ENCODE measurements at places on chromosomes 1 and 21.

GRCh38 chr1:41242342-41243078 is 404 bp upstream of the SCMH1 start:
- DNase-seq: no peak

- DNase-seq: no peak
Measured at GRCh38 chr1:8095584-8095983, 69.5 kb upstream of the ERRFI1 start.

DNA sequence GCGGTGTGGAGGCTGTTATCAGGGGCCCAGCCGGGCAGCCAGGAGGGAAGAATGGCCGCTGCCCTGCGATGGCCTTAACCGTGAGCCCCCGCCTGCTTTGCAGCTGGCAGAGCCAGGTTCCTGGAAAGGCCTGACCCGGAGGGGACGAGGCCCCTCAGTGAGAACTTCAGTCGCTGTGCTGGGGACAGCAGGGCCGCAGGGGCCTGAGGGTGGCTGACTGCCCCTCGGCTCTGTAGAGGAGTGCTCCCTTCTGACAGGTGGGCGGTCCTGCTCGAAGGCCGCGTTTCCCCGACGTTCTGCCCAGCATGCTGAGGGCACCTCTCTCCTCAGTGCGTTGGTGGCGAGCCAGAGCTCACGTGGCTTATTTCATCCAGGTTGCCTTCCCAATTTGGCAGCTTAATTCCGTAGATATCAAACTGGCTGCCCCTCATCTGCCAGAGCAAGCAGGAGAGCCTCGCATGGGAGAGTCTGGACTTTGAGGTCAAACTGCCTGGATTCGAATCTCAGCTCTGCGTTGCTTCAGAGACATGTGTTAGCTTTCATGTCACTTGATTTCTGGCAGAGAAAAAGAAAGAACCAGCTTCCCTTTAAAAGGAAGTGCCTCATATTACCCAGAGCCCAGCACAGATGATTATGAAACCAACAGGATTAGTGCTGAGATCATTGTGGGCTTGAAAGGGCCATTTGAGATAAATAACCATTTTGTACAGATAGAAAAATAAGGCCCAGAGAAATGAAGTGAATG is 239.8 kb downstream of the SDCCAG8 start:
- DNase-seq: peak; percentile 64

DNA sequence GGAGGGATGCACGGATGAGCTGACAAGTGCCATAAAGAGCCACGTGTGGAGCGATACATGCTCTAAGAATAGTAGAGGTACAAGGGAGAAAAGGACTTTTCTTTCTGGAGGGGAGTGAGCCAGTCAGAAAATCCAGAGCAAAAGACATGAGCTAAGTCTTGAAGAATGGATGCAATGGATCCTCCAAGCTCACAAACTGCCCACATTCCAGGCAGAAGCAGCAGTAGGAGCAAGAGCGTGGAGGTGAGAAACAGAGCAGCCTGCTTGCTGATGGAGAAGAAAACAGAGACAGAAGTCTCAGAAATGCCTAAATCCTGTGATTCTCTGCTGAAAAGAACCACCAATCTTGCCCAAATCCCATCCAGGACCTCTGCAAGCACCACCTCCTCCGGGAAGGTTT is 78.2 kb upstream of the RALGPS2 start:
- DNase-seq: no peak

DNA sequence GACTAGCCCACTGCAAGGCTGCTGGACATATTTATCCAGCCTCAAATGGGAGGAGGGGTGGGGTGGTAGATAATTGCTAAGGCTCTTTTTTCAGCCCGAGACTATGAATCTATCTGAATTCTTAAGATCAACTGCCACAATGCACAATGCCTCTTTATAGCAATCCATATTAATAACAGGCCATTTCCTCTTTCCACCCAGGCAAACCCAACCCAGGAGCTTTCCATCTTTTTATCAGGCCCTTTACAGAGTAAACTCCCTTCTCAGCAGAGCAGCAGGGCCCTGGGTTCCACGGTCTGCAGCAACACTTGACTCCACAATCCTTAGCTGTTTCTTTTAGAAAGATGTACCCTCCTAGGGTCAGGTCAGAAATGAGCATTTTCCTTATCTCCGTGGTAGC is 806 bp downstream of the DDOST start:
- no peak for DNase-seq

DNA sequence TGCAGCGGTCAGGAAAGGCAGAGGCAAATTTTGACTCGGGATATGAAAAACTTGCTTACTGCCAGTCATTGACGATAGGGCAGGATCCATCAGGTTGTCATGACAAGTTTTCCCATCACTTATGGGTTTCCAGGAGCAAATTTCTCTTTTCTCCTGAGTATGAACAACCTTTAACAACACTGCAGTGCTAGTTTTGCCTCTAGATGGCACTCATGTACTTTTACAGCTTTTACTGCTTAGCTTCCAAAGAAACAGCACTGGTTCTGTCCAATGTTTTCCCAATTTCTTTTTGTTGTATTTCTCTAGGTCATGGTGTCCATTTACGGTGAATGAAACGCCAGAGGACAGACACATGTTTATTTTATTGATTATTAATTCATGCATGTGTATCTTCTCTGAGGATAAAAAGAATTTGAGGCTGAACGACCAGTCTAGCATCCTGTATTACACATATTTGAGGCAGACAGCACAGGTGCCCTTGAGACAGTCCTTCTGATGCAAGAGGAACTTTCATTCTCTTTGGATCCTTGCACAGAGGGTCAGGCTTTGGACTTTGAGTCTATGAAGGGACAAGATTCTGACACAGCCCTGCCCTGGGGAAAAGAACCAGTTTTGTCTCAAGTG is 112.3 kb upstream of the TRABD2B start:
- DNase-seq: peak; percentile 27

- DNase-seq: peak; percentile 47
Measured at GRCh38 chr1:59697150-59697800, 117.5 kb upstream of the HOOK1 start.

DNA sequence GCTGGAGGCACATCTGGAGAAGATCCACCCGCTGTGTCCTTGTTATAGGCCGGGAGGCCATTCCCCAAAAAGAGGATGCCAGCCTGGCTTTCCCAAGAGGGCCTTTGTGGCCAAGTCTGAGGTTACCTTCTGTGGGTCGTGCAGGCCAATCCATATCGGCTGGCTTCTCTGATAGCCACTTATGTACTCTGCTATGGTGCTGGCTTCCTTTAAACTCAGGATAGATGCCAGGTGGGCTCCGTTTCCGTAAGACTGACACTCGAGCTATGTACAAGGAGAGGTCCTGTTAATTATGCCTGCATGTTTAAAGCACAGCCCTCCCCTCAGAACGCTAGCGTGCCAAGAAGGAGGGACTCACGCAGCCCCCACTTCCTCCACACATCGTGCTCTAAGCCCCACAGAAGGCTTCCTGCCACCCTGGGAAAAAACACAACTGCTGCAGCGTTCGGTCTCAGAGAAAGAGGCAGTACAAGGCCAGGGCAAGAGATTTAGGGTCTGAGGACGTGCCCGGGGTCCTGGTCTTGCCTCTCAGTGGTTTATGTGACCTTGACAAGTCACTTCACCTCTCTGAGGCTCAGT is 11.6 kb downstream of the REG4 start:
- no peak for DNase-seq

- DNase-seq: peak; percentile 84
Measured at GRCh38 chr1:78070758-78071157, 25.0 kb downstream of the GIPC2 start.

- DNase-seq: no peak
Measured at GRCh38 chr1:18217398-18218043, 109.9 kb downstream of the IGSF21 start.

DNA sequence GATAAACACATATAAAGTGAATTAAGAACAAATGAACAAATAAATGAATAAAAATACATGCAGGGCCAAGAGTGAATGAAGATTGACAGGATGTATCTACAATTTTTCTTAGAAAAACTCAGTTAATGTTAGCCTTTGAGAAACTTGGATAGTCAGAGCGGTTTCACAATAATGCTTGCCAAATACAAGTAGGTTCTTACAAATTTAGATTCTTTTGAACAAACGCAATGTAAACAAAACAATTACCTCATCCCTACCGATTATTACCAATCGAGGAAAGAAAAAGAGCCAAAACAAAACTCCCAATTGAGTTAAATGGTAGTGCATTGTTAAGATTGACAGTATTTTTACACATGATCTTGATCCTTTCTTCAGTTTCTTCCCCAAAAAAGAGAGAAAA is 176.9 kb upstream of the DEPDC1 start:
- peak; percentile 39 for DNase-seq

DNA sequence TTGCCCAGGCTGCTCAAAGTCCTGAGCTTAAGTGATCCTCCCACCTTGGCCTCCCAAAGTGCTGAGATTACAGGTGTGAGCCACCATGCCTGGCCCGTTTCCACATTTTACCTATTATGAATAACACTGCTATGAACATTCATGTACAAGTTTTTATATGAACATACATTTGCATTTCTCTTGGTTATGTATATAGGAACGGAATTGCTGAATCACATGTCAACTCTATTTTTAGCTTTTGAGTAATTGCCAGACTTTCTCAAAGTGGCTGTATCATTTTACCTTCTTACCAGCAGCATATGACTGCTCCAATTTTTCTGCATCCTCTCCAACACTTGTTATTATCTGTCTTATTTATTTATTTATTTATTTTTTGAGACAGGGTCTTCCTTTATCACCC is 2.7 kb downstream of the SPATA21 start:
- no peak for DNase-seq

DNA sequence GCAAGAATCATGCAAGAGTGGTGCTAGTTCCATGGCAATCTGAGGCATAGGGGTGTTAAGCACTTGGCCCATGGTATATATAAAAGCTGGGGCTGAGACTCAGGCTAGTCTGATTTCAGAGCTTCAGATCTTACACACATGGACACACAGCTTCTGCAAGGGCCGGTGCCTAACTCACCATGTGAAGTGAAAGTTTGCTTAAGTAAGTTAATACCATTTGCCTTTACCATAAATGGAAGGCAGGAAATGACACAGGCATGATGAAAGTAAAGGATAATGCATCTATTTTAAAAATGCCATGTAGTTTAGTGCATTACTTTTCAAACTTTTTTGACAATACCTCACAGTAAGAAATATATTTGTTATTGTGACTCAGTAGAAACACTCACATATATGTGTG is 122.6 kb downstream of the KCNJ6 start:
- peak; percentile 53 for DNase-seq

- DNase-seq: peak; percentile 44
Measured at GRCh38 chr1:183080406-183080805, 57.2 kb downstream of the LAMC1 start.

GRCh38 chr1:164137273-164137925 is 421.6 kb upstream of the PBX1 start:
- DNase-seq: no peak

- DNase-seq: no peak
Measured at GRCh38 chr1:15282810-15283474, 35.9 kb downstream of the FHAD1 start.

GRCh38 chr1:93304716-93305138 is 41.0 kb upstream of the DR1 start:
- DNase-seq: peak; percentile 86

DNA sequence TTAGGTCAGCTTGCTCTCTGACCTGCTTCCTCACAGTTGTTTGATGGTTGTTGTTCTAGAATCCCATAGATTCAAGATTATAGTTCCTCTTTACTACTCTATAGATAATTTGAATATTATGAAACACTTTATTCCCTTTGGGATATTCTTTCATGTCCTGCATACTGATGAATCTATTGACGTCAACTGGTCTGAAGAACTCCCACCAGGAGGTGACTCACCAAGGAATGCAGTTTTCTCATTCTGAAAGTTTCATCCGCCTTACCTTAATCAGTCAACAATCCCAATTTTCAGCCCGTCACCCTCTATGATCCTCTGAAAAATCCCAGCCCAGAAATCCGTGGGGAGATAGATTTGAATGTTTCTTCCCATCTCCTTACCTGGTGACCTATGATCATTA is 834.1 kb upstream of the PRMT6 start:
- DNase-seq: peak; percentile 45

GRCh38 chr1:228038387-228039005 is 31.7 kb downstream of the WNT3A start:
- no peak for DNase-seq

GRCh38 chr1:226149806-226150205 is 36.7 kb downstream of the ACBD3 start:
- DNase-seq: peak; percentile 33

GRCh38 chr1:184418652-184419349 is 32.0 kb downstream of the C1orf21 start:
- DNase-seq: no peak

GRCh38 chr1:116847688-116848531 is 61.8 kb upstream of the PTGFRN start:
- peak; percentile 20 for DNase-seq

GRCh38 chr1:180482425-180483275 is 19.7 kb downstream of the ACBD6 start:
- DNase-seq: peak; percentile 77

DNA sequence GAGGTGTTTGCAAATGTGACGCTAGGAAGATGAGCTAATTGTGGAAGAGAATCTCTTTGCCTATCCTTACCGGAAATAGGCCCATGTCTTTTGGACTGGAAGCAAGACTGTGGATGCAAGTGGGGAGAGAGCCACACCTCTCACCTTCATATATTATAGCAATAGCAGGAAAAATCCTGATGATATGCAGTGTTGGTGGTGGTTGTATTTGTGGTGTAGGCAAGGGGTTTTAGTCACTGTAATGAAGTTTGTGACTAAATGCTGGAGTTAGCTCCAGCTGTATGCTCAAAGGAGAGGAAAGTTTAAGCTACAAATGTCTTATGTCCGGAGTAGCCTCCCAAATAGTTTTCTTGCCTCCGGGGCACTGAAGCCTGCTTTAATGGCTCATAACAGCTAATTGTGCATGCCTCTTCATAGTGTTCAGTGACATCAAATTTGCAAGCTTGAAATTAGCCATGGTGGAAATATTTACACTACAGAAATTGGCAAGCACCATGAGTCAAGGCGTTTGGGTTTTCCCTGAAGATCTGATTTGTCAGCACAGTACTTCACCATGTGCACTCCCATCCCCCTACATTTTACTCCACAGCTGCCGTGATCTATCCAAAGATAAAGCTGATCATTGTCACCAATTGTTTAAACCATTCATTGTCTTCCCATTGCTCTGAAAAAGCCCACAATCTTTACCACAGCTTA is 102.6 kb upstream of the ZNF644 start:
- no peak for DNase-seq

DNA sequence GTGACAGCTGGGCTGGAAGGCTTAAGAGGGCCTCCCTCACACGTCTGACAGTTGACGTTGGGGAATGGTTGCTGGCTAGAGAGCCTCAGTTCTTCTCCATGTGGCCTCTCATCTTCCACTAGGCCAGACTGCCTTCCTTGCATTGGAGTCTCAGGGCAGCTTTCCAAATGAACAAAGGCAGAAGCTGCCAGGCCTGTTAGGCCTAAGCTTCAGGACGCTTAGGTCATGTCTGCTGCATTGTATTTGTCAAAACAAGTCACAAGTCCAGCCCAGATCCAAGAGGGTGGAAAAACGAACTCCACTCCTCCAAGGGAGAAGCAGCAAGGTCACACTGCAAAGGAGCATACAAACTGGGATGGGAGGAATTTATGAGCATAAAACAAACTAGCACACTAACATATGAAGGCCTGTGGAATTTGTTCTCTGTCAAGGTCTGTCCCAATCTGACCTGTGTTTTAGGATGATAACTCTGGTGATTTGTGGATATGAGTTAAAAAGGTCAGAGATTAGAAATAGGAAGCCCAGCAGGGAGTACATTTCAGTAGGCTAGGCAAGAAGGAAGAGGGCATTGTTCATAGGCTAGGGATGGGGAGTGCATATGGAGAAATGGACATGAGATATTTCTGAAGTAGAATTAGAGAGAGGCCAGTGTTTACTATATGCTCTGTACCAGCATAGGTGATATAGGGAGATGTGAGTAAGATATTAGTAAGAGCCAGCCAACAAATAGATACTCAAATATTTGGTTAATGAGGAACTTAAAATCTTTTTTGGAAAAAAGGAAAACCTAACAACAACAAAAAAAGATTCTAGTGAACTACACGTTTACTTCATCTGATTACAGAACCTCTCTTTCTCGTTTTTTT is 29.1 kb upstream of the CNN3 start:
- peak; percentile 27 for DNase-seq
